Activated T-cell treated with anti-CD3 and anti-CD28 coated beads, Interleukin-2, amount 50 U/mL, for 48 hours (primary cell): ENCODE measurements at places on chromosomes 6 and 20.

DNA sequence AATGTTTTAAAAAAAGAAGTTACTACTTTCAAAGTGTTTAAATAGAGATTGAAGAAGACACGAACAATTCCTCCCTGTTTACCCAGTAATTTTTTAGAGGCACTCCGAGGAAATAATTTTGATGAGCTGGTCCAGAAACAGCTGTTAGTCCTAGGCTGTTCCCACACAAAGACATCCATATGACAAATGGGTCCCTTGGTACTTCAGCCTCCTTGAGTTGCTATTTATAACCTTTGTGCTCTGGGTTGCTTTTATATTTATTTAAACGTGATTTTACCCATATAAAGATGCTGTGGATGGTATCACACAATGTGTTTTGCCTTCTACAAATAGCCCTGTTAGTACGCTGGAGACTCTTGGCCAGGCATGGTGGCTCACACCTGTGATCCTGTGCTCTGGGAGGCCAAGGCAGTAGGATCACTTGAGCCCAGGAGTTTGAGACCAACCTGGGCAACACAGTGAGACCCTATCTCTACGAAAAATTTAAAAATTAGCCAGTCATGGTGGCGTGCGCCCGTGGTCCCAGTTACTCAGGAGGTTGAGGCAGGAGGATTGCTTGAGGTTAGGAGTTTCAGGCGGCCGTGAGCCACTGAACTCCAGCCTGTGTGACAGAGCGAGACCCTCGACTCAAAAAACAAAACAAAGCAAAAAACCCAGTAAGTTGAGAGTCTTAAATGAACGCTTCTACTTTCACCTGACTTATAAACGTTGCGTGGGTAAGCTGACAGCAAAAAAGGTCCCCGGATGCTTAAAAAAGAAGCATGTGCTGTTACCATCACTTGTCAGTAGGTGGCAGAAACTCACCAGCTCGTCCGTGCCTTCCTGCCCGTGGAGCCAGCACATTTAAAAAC, 56.9 kb upstream of the ARMH2 start:
- peak; percentile 59 for DNase-seq

DNA sequence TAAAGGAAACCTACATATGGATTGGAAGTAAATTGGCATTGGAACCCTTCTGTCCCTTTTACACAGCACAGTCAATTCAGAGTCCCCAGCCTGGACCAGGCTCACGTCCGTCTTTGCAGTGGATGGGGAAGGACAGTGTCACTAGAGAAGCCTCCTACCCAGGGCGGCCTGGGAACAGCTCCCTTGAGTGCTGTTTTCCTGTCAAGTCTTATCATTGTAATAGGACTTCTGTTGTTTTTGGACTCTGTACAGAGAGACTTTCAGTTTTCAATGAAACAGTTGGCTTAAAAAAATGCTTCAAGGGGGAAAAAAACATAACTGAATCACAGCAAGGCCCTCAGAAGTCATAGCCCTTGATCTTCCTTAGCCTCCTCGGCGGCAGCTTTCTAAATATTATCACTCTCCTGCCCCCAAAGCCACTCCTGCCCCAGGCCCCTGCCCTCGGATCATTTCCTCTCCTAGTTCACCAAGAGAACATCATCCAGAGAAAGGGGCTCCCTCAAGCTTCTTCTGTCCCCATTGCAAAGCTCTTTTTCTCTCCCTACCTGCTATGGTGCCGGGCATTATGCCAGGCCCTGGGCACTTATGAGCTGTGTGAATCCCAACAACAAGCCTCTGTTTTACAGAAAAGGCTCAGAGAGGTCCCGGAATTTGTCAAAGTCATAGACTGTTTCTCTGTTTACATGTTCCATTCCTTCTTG, 37.8 kb upstream of the CNKSR3 start:
- no peak for DNase-seq

DNA sequence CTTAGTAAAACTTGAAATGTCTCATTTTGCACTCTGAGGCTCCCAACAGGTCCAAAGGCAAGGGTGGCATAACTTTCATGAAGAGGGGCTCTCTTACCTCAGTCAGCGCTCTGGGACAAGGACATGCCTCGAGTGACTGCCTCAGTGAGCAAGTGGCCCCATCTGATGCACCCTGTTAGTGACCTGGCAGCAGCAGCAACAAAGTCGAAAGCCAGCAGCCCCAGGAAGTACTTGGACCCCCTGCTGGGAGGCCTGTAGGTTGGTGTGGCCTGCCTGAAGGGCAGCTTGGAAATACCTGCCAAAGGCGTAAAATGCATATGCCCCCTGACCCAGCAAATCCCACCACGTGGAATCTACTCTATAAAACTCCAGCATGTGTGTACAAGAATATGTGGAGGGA, 13.2 kb downstream of the MAP1LC3A start:
- no peak for DNase-seq

- no peak for DNase-seq
These were observed 4.8 kb downstream of the PGK2 start for GRCh38 chr6:49782293-49782692.

DNA sequence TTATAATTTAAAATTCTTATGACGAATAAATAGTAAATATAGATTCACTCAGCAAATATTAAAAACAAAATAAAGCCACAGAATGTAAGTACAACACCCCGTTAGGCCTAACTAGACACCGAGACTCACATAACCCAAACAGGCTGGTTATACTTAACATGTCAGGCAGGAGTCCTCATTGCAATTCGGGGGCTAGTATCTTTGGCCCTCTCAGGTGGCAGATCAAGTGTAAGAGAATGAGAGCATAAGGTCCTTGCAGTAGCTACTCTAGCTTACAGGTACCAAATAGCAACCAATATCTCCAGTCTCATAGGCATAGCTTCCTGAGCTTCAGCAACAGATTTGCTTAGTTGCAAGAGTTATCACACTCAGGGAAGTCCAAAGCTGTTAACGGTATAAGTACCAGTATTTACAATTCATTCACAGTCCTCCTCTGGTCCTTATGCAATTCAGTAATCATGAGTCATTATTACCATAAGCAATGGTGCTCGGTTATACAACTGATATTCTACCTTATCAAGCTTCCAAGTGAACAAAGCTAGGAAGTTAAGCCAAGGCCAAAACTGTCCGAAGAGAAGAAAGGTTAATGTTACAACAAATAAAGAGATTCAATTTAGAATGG, 20.1 kb downstream of the REV3L start:
- no peak for DNase-seq

- no peak for DNase-seq
These were observed 105.5 kb downstream of the TIAM2 start for GRCh38 chr6:155100591-155100990.

GRCh38 chr6:36698871-36699271, 1.2 kb downstream of the RAB44 start:
- DNase-seq = no peak

GRCh38 chr6:90156861-90157260, 139.8 kb downstream of the BACH2 start:
- no peak for DNase-seq

DNA sequence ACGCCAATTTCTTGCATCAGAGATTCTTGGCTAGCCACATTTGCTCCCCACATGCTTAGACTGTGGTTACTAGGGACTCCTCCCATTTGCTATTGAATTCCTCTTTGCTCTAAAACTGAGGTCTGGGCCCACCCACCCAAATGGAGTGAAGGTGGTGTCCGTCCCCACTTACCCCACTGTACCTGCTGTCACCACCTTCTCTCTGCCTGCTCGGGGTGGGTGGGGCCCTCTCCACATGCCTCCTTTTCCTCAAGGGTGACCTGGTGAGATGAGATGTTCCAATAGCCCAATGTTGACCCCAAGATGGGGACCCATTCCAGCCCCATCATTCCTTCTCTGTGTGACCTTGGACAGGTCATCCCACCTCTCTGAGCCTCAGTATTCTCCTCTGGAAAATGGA, 74.6 kb downstream of the GNAS-AS1 start:
- DNase-seq = no peak

DNA sequence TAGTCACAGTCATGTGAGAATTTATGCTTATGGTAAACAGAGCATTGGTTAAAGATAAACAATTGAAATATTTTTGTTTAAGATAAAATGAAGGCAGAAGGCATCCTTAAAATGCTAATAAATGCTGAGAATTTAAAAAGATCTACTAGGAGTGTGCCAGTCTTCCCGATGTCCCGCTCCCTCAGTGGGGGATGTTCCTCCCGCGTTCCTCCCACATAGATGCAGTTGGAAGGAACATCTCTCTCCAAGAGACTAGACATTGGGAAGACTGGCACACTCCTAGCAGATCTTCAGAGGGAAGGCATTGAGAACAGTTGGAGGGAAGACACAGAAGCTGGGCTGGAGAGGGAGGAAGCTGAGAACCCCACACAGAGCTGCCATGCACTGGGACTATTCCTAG, 203.3 kb downstream of the EDN1 start:
- DNase-seq = no peak

DNA sequence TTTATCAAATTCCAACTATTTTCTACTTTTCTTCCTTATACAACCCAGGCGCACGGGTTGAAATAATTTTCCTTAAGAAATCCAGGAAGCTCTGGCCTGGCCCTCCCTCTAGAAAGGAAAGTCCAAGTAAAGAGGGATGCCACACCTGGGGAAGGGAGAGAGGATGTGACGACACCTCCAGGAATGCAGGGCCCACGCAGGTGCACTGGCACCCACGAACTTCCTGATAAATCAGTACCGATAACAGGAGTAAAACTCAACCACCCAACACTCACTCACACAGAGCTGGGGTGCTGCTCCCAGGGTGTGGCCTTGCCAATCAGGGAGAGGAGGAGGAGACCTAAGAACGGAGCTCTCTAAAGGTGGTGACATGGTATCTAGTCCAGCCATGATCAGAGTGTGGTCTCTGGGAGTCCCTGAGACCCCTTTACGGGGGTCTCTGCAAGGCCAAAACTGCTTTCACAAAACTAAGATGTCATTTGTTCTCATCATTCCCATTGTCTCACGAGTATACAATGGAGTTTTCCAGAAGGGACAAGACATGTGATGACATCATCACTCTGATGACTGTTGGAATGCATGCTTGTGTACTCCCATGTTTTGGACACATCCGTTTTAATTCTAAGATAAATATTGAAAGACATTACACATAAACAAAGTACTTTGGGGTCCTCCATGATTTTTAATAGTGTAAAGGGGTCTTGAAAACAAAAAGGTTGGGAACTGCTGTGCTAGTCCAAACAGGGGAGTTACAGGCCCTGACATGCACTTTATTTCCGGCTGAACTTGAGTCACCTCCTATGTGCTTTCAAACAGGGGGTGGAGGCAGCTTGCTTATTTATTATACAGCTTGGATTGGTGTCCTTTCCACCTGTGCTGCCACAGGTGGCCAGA, 2.2 kb upstream of the PARD6B start:
- no peak for DNase-seq

- DNase-seq = peak; percentile 33
These were observed 639 bp upstream of the CD24 start for GRCh38 chr6:106974999-106975737.

GRCh38 chr6:98498866-98499265, 335.5 kb upstream of the POU3F2 start:
- DNase-seq = no peak

DNA sequence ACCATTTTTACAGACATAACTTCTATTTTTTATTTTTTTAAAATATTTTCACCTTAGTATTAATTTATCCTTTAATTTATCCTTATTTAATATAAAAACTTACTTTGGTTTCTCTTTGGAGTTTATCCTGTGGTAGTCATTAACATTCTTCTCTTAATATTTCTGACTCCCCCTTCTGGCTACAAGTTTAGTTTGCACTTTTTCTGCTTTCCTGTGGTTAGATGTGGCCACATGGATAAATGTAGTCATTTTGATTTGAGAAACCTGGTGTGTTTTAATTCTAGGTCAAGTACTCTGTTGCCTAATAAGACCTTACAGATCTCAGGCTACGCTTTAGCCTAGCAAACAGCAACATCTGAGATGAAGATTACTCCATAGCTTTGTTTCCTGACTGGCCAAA, 1187.5 kb downstream of the HACE1 start:
- DNase-seq = no peak

- no peak for DNase-seq
These were observed 8.7 kb downstream of the TAF4 start for GRCh38 chr20:62056975-62057374.

DNA sequence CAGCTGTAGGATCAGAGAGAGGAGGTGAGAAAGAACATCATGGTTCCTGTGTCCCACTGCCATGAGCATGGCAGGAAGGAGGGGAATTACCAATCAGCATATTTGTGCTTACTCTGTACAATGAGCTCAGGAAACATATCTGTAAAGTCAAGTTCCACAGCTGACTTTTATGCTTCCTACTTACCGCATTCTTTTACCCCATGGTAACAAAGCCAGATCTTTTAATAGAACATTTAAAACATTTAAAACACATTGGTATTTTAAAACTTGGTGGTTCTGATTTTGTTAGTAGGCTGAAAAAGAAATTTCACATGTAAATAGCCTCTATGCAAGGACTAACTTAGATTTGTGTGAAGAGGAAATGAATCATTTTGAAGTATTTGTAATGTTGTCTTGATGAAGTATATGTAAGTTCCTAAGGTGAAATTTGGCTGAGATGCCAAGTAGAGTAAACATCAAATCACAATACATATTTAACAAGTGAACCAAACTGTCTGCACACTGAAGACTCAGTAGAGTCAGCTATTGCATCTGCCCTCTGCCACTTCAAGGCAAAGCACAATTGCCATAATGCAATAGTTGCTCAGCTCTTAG, 114.7 kb downstream of the GJA10 start:
- DNase-seq = no peak

- no peak for DNase-seq
These were observed 48.1 kb upstream of the CTAGE9 start for GRCh38 chr6:131758920-131759319.

DNA sequence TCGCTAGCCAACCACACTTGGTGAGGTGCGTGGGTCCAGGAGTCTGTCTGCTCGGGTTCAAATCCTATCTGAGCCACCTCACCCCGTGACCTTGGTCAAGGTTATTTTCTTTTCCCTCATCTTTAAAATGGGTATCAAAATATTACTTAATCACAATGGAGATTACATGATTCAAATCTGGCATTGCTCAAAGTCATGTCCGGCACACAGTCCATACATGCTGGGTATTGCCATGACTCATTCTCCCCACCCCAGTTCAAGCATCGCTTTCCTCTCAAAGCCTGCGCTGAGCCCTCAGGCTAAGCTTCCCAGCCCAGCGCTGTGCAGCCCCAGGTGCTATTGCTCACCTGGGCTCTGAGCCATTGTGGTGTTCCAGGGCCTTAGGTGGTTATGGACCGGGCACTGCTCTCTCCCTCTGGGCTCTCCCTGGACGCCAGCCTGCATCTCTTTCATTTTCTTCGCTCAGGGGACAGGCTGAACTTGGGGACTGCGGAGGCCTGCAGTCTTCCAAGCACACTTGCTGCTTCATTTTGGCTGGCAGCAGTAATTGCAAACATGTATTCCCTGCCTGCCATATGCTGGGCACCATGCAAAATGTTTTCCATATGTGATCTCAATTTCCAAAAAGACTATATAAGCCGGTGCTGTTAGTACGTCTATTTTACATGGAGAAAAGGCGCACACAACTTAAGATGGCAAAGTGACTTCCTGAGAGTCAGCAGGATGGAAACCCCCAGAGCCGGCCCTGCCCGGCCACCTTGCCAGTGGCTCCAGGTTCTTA, 27.3 kb downstream of the WRNIP1 start:
- no peak for DNase-seq

DNA sequence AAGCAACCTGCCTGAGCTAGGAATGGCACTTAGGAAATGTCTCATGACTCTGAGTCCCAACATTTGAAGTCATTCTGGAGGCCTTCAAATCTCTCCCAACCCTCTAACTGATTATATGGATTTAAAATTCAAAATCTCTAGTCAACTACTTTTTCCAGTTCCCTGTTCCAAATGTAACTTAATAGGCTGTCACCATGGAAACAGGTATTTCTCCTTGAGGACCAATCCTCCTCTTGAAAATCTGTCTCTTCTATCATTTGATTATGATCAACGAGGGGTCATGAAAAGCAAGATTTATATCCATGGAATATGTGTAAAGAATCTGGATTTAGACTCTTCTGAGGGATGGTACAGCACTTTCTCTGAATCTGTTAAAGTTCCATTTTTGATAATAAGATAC, 127.3 kb upstream of the DTNBP1 start:
- no peak for DNase-seq
